T follicular helper cell (primary cell): ENCODE measurements at places on chromosomes 16 and 17.

- DNase-seq: no peak
Measured at GRCh38 chr17:76432712-76433336, 20.1 kb downstream of the UBE2O start.

DNA sequence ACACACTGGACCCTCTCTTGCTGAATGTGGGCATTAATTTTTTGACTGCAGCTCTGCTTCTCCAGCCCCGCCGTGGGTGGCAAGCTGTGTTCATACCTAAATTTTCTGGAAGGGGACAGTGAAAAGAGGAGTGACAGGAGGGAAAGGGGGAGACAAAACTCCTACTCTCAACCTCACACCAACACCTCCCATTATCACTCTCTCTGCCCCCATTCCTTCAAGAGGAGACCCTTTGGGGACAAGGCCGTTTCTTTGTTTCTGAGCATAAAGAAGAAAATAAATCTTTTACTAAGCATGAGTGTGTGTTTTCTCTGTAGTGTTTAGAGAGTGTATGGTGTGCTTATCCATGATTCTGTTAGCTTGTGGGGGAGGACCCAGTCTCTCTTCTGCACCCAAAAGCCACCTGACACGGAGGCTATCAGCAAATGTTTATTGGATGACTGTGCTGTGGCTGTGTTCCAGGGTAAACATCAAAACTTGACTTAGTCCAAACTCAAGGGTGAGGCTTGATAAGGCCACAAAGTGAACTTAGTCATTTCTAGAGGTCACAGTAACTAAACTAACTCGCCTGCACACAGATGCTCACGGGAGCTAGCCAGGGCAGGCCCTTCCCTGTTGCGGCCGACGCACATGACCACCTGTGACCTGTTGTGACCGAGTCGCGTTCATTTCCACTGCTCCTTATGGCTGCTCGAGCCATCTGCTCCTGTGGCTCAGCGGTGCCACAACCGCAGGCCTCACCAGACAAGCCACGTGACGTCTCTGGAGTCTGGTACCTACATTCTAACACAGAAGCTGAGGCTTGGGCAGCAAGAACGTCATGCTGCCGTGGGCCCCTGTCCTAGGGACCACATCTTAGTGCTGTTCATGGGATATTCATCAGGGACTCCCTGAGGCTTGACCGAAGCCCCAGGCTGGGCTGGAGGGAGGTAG lies 9.8 kb upstream of the MED11 start:
- no peak for DNase-seq

- DNase-seq: no peak
Measured at GRCh38 chr17:73703192-73703591, 58.9 kb upstream of the SDK2 start.

GRCh38 chr17:47846716-47847340 lies 4.1 kb downstream of the SP6 start:
- DNase-seq: no peak

DNA sequence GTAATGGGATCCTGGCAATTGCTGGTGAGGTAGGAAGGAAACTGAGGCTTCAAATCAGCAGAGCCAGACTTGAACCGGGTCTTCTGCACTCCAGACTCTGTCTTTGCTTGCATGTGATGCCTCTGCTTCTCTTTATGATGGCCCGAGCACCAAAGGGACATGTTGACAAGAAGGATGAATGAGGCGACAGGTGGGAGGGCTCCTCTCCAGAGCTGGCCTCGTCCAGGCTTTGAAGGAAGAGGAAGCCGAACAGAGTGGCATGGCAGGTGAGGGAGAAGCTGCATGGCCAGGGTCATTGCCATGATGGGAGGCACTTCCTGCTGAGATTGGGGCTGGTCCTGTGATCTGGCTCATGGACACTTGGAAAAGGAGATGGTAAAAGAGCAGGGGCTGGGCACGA lies 40.8 kb downstream of the AKAP1 start:
- no peak for DNase-seq

DNA sequence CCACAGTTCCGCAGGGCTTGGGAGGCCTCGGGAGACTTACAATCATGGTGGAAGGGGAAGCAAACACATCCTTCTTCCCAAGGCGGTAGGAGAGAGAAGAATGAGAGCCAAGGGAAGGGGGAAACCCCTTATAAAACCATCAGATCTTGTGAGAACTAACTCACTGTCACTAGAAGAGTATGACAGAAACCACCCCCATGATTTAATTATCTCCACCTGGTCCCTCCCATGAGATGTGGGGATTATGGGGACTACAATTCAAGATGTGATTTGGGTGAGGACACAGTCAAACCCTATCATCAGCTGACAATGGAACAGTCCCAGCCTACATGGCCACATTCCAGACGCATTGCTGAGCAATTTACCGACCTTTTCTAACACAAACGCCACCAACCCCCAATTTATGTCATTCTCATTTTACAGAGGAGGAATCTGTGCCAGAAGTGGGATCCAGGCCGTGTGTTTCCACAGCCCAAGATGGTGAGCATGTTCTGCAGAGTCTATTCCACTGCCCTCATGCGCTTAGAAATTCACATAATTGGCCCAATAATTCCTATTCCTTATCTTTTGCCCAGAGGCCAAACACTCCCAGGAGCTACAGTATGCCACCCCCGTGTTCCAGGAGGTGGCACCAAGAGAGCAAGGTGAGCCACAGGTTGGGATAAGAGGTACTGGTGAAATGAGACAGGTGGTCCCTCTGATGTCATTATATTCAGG lies 17.3 kb downstream of the MILR1 start:
- no peak for DNase-seq
